Upper lobe of left lung (tissue), 6 donors: ENCODE measurements at places on chromosomes 2 and 18. TPM values are rescaled to one million over a fixed set of nuclear protein-coding genes. Genes with fewer than 3 reads are reported as not detected.

FEV gene
- total RNA-seq = not detected

MAP3K19 gene
- 27.2 TPM for total RNA-seq

PSMA8 gene
- not detected for total RNA-seq

MARCHF4 gene
- not detected for total RNA-seq

DNA sequence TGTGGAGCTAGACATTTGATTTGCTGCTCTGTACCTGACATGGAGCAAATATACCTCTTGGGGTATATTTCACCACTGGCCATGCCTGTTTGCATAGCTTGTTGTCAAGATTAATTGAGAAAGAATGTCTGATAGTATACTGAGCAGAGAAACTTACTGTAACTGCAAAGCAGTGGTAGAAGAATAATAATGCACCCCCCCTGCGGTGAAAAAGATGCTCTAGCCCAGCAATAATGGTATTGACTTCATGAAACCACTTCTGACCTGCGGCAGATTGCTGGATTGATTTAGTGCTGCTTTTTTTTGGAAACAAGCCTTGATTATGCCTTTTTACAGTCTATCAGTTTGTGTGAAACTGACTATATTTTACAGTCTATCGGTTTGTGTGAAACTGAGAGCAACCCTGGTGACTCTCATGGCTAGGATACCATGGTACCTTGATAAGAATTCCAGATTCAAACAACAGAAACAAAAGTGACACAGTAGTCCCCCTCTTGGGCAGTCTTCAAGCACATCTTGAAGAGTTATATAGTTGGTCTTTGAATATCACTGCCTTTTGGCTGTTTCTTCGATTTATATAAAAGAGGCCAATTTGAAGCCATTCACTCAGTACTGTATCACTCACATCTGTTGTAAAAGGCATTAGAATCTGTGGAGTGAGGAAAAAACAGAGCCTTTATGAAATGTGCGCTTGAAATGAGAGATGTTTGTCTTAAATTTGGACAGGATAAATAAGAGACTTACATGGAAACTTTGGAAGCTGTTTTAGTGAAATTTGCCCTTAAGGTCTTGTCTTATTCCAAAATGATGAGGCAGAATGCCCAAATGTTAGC is 102.5 kb downstream of the FMNL2 start:
- H3K36me3 ChIP-seq = no peaks in the 10 kb centered on the region
- peaks cover 32% of the 10 kb centered on the region for H3K4me1 ChIP-seq
- H3K27ac ChIP-seq = no peak overlapping the region
- no peaks in the 10 kb centered on the region for H3K27me3 ChIP-seq
- no peak overlapping the region for H3K4me3 ChIP-seq
- DNase-seq = no peak

DNA sequence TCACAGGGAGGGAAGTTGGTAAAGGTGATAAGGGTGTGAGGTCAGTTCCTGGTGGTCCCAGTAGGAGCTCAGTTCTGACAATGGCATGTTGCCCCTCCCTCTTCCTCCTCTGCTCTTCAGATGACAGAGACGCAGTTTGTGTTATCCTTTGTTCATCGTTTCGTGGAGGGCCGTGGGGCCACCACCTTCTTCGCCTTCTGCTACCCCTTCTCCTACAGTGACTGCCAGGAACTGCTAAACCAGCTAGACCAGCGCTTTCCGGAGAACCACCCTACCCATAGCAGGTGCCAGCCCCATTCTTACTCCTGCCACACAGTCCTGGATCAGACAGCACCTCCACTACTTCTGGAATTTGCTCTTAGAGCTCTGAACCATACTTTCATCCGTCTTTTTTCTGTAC is 2.3 kb downstream of the AGBL5 start:
- H3K27me3 ChIP-seq = no peaks in the 10 kb centered on the region
- H3K4me3 ChIP-seq = no peak overlapping the region
- no peak for DNase-seq
- H3K4me1 ChIP-seq = peaks cover 19% of the 10 kb centered on the region

DNA sequence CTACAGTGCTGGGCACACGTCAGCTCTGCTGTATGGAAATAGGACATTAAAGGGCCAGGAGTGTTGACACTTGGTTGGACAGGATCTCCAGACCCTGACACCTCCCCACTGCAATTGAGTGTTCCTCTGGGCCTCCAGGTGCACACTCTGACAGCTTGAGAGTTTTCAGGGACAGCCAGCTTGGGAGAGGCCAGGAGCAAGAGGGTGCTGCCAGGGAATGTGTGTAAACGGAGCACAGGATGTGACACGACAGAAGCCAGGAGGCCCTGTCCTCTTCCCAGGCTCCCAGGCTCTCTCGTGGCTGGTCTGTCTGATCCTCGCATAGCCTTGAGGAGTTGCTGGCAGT is 318.1 kb upstream of the HS6ST1 start:
- H3K27me3 ChIP-seq = no peaks in the 10 kb centered on the region
- H3K4me3 ChIP-seq = no peak overlapping the region
- peak; percentile 11 for DNase-seq
- H3K4me1 ChIP-seq = no peaks in the 10 kb centered on the region
- no peak overlapping the region for H3K27ac ChIP-seq
